ENCODE measurements at places on chromosomes 5 and 9.

GRCh38 chr9:107571148-107571547, 81.6 kb upstream of the KLF4 start:
- DNase-seq, result no peak

DNA sequence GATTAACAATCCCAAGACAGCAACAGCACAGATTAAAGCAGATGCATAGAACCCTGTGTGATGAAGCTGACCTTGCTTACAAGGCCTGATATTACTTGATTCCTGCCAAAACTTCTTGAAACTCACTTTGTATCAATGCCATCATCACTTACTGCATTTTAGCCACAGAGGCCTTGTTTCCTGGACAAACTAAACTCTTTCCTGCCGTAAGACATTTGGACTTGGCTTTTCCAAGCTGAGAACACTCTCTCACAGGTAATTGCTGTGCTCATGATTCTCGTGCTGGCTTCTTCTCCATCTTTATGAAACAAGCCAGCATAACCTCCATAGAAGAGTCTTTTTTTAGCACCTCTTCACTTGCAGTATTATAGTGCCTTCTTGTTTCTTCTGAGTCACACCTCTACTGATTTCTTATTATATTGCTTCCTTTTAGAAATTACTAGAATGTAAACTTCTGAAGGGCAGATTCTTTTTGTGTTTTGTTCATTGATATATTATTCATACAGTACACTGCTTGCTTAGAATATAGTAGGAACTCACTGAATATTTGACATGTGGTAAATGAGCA, 456.5 kb upstream of the ZNF608 start:
- DNase-seq, result no peak

DNA sequence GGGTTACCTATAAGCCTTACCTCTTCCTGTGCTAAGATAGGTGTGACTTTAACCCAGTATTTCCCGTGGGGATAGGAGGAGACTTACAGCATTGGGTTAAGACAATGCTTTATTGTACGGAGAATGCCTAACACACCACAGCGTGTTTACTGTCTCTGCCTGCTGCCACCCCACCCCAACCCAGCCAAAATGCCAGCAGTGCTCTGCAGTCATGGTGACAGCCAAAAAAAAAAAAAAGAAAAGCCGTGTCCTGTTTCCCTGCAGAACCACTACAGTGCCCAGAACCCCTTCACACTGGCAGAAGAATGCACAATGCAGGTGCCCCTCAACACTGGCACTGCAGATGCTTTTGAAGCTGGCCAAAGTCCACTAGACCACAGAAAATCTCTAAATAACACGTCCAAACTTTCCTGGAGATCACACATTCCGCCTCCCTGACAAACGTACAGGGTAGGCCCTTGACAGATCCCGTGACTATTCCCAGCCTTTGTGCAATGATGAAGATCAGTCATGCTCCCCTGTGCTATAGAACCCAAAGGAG, 102.2 kb downstream of the SERINC5 start:
- DNase-seq, result peak; percentile 31

GRCh38 chr9:90946982-90947381, 145.4 kb downstream of the SYK start:
- no peak for DNase-seq

GRCh38 chr5:60701321-60701968, 1.5 kb upstream of the DEPDC1B start:
- no peak for DNase-seq

- DNase-seq, result no peak
Measured at GRCh38 chr9:112664531-112664930, 53.4 kb downstream of the INIP start.

Measured in CD4-positive, alpha-beta T cell treated with Interleukin-21 for 1 hour (primary cell).